ENCODE measurements at places on chromosomes 7 and 10. TPM values are rescaled to one million over a fixed set of nuclear protein-coding genes. Genes with fewer than 3 reads are reported as not detected.

- no peaks in the 10 kb centered on the region for H3K4me1 ChIP-seq
- H3K4me3 ChIP-seq: no peak overlapping the region
- no peak overlapping the region for H3K27ac ChIP-seq
These were observed 40.3 kb upstream of the LHFPL3 start for GRCh38 chr7:104288137-104288536.

The CPEB3 gene
- polyA plus RNA-seq: 1.5 TPM

The AHR gene
- 3.1 TPM for polyA plus RNA-seq

GRCh38 chr10:79299397-79300241 lies 47.6 kb upstream of the PPIF start:
- DNase-seq: no peak
- no peak overlapping the region for H3K4me3 ChIP-seq
- H3K27me3 ChIP-seq: no peaks in the 10 kb centered on the region
- peaks cover 2% of the 10 kb centered on the region for H3K4me1 ChIP-seq

- H3K27me3 ChIP-seq: no peaks in the 10 kb centered on the region
- no peaks in the 10 kb centered on the region for H3K36me3 ChIP-seq
- no peak for DNase-seq
- no peak overlapping the region for H3K4me3 ChIP-seq
- no peak overlapping the region for H3K27ac ChIP-seq
These were observed 12.0 kb downstream of the XRCC2 start for GRCh38 chr7:152663931-152664330.

The ZNF804B gene
- not detected for polyA plus RNA-seq
